ENCODE measurements at places on chromosomes 1 and 21.
A peak's percentile ranks its signal among the peaks of the same experiment; 100 is the strongest.

DNA sequence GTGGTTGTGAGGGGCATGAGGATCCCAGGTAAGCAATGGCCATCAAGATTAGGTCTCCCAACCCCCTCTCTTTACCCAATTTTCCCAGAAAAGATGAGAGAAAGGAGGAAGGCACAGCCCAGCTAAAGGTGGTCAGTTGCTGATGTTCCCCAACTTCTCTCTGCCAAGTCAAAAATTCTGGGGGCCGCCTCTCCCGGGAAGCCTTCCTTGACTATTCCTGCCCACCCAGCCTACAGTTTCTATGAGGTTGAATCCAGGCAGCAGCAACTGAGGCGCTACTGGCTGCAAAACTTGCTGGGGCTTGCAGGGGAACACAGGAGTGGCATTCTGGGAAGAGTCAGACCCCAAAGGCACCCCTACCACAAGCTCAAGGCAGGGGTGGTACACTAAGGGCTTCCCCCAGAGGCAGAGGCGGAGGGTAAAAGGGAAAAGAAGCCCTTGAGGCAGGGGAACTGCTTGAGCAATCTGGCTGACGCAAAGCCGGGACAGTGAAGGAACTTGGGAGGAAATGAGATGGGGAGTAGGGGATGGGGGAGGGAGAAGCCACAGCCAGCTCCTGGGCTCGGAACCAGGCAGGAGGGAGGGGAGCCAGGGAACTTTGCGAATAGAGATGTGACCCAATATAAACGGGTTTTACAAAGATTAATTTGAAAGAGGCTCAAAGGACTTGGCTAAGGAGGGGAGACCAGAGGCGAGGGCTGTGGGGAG, 31.2 kb downstream of the SDC3 start:
- peak; percentile 84 for DNase-seq

DNA sequence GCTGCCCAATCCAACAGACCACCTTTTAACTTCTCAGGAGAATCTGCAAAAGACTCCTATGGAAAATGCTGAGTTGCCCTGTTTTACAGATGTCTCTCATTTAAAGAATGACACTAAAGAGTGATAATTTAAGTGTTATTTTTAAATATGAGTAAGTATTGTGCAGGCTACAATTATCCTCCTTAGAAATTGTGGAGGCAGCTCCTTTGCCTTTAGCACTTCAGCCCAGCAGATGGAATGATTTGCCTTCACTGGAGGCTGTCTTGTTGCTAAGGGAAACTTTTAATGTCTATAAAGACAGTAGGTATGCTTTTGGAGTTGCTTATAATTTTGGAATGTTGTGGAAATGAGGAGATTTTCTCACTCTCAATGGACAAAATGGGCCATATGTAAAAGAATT, 1345.5 kb downstream of the NCAM2 start:
- no peak for DNase-seq

DNA sequence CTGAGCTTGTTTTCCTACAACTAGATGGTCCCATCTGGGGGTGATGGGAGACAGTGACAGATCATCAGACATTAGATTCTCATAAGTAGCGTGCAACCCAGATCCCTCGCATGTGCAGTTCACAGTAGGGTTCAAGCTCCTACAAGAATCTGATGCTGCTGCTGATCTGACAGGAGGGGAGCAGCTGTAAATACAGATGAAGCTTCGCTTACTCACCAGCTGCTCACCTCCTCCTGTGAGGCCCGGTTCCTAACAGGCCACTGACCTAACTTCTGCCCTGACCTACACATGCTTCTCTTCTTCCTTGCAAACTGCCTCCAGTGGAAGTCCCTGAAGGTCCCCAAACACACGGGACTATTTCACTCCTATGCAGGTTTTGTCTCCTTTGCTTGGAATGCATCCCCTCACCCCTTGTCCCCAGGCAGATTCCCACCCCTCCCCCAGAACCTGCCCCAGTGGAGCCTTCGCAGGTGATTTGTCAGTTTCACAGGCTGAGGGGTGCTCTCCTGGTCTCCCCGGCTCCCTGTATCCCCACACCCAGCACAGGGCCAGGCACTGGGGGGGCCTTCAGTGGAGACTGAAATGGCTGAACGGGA, 5.7 kb upstream of the ZBTB48 start:
- no peak for DNase-seq

- no peak for DNase-seq
Measured at GRCh38 chr1:23816906-23817305, 8.3 kb downstream of the HMGCL start.

DNA sequence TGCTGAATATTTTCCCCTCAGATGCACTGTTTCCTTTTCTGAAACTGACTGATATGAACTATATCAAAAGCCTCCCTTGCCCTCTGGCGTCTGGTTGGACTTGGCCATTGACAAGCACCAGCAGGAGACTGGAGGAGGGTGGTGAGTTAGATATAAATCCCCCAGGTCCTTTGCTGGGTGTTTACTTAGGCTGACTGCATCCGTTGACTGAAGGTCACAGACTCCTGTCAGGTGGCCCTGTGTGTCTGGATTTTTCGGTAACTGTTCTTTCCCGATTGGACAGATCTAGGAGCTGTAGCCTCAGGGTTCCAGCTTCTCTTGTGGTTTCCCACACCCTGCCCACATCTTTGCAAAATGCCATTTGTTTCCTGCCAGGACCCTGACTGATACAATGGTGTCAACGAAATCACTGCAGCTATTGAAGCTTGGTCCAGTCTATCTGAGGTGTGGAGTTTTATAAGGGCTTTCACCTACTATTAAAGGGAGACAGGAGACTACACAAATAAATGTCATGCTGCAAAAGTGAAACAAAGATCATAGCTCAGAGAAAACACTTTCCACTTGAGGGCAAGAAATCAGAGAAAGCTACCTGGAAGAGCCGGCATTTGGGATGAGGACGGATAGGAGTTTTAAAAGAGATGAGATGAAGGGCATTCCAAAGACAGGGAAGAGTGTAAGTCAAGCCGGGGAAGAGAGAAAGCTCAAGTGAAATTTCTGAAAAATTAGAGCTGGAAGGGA, 1.5 kb upstream of the MAGI3 start:
- DNase-seq, result no peak

GRCh38 chr1:25245393-25245792, 1.9 kb downstream of the RSRP1 start:
- DNase-seq, result no peak

- no peak for DNase-seq
Measured at GRCh38 chr1:32998064-32998463, 33.5 kb upstream of the RNF19B start.

- no peak for DNase-seq
Measured at GRCh38 chr1:66256629-66257572, 277.1 kb upstream of the SGIP1 start.

GRCh38 chr1:189211742-189212141, 1265.9 kb downstream of the BRINP3 start:
- no peak for DNase-seq

DNA sequence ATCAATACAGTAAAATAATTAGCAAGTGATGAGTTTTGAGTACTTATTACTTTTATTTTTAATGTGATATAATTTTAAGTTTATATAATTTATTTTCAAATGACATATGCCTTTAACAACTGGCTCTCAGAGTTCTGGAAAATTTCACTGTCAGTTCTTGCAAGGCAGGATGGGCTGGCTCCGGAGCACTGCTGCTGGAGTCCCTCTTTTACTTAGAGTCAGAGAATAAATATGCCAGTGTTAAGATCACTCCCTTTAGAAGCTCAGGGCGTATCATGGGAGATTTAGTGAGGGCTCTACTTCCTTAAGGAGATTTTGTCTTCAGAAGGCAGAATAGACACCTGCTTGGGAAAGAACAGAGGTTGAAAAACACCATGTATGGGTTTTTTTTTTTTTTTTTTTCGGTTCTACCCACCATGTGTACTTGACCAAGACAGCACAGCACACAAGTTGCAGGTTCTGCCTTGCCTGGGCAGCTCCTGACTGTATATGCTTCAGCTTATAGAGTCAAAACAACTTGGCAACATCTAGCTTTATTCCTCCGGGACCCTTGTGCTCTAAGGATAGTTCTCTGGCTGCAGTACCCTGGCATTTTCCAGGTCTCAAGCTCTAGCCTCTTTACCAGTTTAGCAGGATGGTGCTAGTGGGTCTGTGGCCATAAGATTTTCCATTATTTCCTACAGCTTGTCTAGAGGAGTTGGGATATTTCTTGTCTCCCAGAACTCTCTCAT, 29.7 kb upstream of the FMOD start:
- no peak for DNase-seq

DNA sequence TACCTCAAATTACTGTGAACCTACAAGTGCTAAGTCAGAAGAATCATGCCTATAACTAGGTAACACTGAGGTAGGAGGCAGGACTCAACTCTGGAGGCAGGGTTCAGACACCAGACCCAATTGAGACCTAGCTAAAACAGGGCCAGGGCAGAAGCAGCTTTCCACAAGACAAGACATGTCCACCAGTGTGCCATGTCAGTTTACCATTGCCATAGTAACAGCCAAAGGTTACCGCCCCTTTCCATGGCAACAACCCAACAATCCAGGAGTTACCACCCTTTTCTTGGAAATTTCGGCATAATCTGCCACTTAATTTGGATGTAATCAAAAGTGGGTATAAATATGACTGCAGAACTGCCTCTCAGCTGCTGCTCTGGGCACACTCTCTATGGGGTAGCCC, 432.3 kb downstream of the DPYD start:
- DNase-seq, result no peak

GRCh38 chr1:209412036-209412435, 171.5 kb upstream of the CAMK1G start:
- DNase-seq, result no peak

DNA sequence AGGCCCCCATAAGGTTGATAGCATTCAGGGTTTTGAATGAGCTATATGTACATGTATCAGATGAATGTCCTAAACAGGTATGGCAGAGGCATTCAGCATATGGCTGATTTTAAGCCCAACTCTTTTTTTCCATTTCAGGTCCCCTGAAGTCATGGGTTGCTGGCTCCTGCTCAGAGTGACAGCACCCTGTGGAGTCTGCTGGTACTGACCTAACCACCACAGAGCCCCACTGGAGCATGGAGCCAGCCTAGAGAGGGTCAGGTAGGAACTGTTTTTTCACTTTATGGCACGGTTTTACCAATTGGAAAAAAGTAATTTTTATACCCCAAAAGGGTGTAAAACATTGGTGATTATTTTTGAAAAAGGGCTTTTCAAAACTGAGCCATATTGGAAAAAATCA, 82.5 kb upstream of the MPC2 start:
- DNase-seq, result no peak

- no peak for DNase-seq
Measured at GRCh38 chr1:101483982-101484688, 247.3 kb downstream of the S1PR1 start.

- no peak for DNase-seq
Measured at GRCh38 chr1:168387781-168388760, 107.4 kb downstream of the TBX19 start.

DNA sequence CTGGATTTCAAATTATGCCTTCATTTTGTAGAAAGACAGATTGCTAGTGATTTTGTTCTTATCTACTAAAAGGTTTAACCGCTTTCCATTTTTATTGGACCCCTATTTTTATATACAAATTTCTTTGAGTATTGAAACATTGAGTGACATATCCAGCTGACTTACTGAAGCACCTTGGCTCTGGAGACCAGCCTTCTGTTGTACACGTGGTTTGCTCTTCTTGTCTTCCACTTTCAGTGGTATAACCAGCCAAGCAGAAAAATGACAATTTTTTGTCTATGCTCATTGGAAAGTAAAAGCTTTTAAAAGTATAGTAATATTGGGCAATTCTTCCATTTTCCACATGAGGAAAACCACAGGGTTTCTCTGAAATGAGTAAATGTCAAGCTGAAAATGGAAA, 4.4 kb downstream of the F13B start:
- DNase-seq, result no peak

DNA sequence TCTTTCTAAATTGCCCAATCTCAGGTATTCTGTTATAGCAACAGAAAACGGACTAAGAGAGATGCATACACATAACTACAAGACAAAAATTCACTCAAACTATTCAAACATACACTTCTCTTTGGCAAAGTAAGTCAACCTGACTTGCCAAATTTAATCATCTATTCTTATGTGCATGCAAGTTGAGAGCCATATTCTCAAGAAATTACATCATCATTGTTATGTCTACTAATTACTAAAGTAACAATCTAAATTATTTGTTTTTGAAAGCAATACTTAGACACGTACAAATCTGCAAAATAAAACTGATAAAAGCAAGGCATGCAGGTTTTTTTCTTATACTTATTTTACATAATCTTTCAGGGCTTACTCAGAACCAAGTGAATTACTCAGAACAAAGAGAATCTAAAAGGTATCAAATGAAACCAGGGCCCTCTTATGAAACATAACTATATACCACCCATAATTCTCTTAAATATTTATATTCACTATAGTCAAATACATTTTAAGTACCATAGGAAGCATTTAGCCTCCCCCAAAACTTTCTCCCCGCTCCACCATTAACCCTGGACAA, 62.3 kb downstream of the HLCS start:
- no peak for DNase-seq

- DNase-seq, result peak; percentile 82
Measured at GRCh38 chr1:16146279-16147155, 9.4 kb downstream of the EPHA2 start.

DNA sequence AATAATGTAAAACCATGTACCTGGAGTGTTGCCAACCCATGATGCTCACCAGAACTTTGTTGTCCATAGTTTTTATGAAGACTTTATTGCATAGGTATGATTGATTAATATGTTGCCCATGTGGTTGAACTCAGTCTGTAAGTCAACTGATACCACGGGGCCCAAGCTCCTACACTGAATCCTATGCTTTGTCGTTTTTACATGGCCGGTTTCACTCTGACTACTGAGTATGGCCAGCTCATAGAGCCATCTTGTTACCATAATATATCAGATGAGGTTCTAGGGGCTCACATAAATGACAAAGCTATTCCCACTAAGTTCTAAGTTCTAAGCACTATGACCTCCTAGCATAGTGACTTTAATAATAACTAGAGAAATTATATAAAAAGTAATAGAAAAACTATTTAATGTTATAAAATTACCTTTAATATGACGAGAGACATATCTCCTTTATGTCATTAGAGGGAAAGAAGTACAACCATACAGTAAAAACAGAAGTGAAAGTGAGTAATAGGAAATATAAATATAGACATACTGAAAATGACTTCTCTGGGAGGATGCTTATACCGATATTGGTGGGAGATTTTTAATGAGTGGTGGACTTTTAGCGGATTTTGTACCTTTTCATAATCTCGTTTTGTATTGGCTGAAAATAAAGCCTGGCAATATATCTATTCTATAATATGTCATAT, 983.4 kb upstream of the PRMT6 start:
- no peak for DNase-seq
